ENCODE measurements at places on chromosomes 1 and 21. TPM values are rescaled to one million over a fixed set of nuclear protein-coding genes. Genes with fewer than 3 reads are reported as not detected.

- DNase-seq: no peak
These were observed 16.4 kb upstream of the KCNK1 start for GRCh38 chr1:233597489-233597901.

DNA sequence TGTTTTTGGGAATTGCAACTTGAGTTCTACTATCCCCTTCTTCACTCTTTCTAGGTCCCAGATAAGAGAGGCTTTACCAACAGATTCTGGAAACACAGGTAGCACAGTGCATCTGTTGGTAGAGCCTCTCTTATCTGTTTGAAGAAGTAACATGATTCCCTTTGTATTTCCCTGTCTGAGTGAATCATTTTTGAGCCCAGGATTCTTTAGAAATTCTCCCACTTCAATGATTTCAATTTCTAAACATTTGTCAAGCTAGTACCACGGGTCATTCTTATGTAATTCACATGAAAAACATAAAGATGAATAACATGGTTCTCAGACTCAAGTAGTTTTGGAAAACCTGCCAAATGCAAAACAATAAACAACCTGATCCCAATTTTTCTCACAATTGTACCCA is 72.0 kb upstream of the DUSP10 start:
- no peak for DNase-seq

- no peak for DNase-seq
These were observed 33.3 kb upstream of the HNRNPU start for GRCh38 chr1:244897476-244898254.

Gene KRTAP13-3
- total RNA-seq: not detected

DNA sequence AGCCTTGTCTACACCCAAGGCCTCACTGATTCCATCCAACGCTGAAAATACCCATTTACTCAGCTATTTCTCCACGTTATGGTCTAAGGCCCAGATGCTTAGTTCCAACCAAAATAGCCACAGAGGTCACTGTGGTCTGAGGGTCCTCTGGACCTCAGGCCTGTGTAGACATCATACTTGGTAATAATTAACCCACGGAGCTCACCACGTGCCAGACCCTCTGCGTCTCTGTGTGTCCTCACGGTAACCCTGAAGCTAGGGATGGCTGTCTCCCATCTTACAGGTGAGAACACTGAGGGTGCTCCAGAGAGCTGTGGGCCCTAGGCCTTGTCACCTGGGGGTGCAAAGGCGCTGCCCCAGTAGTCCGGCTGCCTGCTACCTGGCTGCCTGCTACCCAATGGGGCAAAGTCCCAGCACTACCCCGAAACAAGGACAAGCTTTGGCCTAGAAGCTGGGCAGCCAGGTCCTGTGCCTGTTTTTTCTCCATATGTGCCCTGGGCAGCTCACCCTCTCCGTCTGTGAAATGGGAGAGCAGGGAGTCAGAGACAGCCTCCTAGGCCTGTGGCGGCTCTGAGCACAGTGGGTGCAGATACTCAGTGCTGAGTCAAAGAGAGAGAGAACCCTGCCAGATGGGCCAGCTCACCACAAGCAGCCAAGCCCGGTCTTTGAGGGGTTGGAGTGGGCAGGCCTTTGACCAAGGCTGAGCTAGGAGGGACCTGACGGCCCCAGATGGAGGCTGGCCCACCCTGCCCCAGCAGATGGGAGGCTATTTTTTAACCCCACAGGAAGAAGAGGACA is 17.0 kb upstream of the RUNX3 start:
- no peak for DNase-seq

All from hematopoietic multipotent progenitor cell (in vitro differentiated cells).